ENCODE measurements at places on chromosomes 4 and X.

GRCh38 chr4:16827045-16827444, 71.4 kb downstream of the LDB2 start:
- DNase-seq: no peak

GRCh38 chrX:134717698-134718097, 59.4 kb upstream of the PLAC1 start:
- no peak for DNase-seq

DNA sequence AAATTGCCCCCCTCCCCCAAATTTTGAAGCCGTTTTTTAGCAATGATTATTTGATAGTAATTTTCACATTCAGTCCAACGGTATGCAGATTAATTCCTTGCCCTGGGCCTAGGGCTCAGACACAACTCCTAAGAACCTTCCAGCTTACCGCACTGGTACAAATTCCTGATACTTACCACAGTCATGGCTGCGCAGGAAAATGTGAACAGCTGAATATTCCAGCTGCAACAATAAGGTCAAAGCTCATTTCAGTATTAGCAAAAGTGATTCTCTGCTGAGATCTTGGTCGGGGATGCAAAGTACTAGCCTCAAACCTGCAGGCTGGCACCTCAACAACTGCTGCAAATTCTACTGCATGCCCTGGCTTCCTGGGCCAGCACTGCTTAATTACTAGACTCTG, 3.0 kb downstream of the ATP11C start:
- DNase-seq: no peak

- no peak for DNase-seq
These were observed 52.3 kb downstream of the KLF3 start for GRCh38 chr4:38716256-38716655.

DNA sequence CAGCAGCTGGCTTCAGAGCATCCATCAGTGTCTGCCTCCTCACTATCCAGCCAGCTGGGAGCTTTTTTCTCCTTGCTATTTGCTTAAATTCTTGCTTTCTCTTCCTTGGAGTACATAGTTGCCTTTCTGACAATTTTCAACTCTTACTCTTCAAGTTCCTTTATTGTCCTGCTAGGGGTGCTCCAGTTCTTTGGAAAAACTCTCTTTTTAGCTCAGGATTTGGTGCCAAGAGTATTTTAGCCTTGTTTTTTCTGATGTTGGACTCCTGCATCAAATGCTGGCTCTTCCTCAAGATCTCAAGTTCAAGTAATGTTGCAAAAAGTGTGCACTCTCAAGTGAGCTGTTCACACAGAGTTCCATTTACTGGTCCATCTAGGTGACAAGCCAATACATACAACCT, 126.4 kb downstream of the KDR start:
- DNase-seq: no peak

- no peak for DNase-seq
These were observed 101.0 kb downstream of the OPHN1 start for GRCh38 chrX:68332201-68332731.

GRCh38 chr4:151324124-151324751, 1.2 kb downstream of the SH3D19 start:
- DNase-seq: no peak

- no peak for DNase-seq
These were observed 77.0 kb downstream of the ATP8A1 start for GRCh38 chr4:42579903-42580302.

- no peak for DNase-seq
These were observed 303.2 kb downstream of the TEX13C start for GRCh38 chrX:125622899-125623298.

DNA sequence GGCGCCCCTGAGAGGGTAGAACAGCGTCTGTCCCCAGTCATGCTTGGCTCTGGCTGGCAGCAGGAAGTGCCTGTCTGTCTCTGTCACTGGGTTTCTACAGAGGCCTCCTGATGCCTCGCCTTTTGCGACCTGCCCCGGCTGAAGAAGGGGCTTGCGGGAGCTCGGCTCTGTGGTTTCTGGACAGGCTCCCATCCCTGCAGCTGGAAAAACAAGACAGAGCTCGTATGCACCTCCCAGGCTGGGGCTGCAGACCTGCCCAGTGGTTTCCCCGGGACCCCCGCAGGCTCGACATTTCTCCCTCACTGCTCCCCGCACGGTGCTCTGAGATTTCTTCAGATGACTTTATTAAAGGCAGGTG, 57.0 kb upstream of the SORCS2 start:
- no peak for DNase-seq

Data from stimulated activated CD8-positive, alpha-beta memory T cell treated with anti-CD3 and anti-CD28 coated beads, Interleukin-4, amount 100 ng/mL, for 48 hours (primary cell).